Cardiac fibroblast (primary cell): ENCODE measurements at places on chromosomes 12 and 14.

DNA sequence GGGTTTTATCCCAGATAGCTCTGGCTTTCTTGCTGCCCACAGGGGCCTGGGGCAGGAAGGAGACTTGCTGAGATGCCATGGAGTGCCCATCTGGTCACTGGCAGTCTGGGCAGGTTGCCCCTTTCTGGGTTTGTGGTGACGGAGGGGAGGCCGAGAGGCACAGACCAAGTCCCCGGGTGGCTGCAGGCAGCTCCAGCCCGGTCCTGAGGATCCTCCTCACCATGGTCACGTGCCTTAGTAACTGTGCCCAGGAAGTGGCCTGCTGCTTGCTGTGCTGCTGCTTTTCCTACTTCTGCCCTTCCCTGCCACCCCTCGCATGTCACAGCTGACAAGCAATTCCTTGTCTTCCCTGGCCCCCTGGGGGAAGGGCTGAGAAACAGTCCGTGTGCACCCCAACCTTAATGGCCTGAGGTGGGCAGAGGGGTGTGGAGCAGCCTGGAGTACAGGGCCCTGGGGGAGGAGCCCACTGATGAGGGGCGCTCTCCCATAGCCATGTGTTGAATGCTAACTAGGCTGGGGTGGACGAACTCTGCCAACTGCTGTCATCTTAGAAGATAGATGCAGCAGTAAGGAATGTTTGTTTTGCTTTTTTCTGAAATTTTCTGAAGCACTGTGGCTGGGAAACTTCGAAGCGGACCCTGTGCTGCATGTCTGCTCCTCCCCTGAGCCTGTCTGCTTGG is 54.9 kb upstream of the SRSF5 start:
- DNase-seq: no peak

GRCh38 chr14:61930101-61930857 is 168.1 kb downstream of the SNAPC1 start:
- DNase-seq: no peak

DNA sequence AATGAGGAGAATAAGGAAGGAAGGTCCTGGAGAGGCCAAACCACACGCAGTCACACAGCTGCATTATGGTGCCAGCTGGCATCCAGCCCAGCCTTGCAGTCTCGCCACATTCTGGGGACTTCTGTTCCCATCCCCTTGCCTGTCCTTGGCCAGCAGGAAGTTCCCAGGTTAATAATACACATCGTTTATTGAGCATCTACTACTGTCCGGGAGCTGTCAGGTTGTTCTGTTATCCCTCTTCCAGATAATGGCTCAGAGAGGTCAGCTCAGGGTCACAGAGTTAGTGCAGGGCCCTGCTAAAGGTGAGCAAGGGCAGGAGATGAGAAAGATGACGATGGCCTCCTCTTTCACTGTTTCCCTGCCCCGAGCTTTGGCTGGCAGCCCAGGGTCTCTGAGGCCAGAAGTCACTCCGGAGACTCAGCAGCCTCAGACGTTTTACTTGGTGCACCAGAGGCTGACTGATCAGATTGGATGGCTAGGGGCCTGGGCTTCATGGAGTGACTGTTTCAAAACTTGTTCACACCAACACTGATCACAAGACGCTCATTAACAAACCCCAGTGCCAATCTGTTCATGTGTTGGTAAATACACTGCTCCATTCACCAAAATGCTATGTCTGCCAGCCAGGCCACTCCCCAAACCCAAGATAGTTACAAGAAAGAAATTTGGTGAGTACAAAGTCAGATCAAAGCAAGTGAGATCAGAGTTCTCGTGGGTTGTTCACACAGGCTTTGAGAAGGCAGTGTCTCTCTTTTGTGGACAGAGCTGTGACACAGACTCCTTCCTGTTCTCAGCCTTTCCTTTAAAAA is 79.2 kb downstream of the B4GALNT3 start:
- peak; percentile 61 for DNase-seq

DNA sequence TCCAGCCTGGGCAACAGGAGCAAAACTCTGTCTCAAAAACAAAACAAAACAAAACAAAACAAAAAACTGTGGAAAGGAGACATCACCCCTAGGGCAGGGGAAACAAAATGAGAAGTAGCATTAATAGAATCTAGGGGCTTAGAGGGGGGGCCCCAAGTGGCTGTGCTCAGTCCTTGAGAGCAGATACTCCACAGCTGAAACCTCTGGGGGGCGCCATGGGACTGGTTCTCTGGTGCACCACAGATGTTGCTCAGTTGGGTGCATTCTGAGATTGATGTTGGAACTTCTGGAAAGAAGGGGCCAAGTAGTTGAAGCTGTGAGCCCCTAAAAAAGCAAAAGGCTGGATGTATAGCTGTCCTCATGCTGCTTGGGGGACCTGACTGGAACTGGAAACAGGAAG is 11.8 kb upstream of the SYNE2 start:
- DNase-seq: peak; percentile 9

DNA sequence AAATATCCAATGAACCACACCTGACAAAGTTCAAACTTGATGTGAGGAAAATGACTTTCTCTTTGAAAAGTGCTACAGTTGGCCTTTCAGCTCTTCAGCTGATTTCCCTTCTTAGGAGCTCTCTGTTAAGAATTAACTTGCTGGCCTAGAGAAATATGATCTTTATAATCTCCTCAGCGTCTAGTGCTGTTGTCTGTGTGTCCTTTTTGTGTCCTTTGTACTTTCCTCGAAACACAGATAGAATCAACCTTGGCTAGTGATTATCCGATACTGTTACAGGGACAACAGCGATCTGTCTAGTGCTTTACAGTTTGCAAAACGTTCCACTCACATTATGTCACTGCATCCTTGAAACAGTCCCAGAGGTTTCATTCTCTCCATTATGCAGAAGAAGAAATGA is 162.8 kb upstream of the RMST start:
- no peak for DNase-seq

- DNase-seq: no peak
Observed at GRCh38 chr14:46368275-46368674, 283.3 kb downstream of the RPL10L start.

DNA sequence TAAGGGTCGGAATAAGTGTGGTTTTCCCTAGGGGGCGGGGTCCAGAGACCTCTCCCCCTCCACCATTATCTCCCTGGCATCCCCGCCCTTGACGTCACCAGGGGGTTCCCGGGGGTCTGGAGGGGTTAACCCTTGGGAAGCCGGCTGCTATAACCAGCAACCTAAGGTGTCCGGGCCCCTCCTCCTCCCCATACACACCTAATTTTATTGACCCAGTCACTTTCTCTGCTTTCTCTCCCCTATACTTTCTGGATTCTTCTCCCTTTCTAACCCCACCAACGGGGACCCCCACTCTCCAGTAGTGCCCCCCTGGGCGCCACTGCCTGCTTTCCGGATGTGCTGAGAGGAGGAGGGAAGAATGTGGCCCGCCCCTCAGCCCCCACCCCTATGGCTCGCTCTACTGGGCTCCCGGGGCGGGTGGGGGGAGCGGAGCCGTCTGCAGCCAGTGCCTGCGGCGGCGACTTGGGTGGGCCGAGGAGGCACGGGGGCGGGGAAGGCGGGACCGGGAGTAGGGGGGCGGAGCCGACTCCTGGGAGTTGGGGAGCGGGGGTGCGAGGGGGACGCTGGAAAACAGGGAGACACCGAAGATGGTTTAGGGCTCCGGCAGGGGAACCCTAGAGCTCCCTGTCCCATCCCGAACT is 1.8 kb downstream of the GLI1 start:
- peak; percentile 27 for DNase-seq

DNA sequence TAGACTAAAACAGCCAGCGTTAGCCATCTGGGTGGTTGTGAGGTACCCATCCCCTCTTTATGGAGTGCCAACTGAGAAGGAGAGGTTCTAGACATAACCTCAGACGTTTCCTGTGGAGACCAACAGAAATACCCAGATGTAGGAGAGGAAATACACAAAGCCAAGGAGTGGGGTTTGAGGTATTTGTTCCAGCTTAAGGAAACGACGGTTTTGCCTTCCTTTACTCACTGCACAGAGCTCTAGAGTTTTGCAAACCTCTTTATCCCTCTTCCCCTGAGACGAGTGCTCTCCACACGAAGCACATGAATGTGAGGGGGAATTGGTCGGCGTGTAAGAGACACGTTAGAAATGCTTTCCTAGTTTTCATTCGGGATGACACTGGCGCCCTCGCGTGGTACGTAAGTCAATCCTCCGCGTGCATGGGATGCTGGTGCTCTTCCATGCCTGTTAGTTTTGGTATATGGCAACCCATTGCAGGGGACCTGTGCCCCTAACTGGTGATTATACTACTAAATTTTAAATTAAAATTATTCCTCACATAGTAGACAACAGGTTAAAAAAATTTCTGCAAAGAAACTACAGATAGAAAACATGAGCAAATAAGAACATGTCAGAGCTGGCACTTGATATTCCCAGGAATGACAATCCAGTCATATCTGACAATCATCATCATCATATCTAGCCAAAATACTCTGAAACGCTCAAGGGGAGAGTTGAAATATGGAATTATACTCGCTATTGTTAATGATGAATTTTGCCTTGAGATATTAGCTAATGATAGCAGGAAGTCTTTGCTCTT is 121.7 kb downstream of the PPM1H start:
- peak; percentile 85 for DNase-seq

- no peak for DNase-seq
Observed at GRCh38 chr12:15575671-15576541, 213.3 kb downstream of the EPS8 start.

DNA sequence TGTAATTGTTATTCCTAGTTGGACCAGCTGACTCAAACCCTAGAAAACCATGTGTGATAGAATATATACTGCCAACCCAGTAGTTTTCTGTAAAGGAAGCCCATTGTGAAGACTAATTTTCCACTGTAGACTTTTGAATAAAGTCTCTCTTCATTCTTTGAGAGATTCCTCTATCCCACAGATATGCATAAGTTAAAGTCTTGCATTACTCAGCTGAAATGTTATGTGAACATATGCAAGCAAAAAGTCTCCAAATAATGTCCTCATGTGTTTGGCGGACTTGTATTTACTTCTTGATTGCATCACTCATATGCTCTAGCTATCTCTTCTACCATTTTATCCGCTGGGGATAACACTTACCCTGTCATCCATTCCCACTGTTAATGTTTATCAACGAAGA is 35.1 kb upstream of the OTOGL start:
- peak; percentile 22 for DNase-seq

- no peak for DNase-seq
Observed at GRCh38 chr12:104002686-104003085, 37.0 kb downstream of the TDG start.

DNA sequence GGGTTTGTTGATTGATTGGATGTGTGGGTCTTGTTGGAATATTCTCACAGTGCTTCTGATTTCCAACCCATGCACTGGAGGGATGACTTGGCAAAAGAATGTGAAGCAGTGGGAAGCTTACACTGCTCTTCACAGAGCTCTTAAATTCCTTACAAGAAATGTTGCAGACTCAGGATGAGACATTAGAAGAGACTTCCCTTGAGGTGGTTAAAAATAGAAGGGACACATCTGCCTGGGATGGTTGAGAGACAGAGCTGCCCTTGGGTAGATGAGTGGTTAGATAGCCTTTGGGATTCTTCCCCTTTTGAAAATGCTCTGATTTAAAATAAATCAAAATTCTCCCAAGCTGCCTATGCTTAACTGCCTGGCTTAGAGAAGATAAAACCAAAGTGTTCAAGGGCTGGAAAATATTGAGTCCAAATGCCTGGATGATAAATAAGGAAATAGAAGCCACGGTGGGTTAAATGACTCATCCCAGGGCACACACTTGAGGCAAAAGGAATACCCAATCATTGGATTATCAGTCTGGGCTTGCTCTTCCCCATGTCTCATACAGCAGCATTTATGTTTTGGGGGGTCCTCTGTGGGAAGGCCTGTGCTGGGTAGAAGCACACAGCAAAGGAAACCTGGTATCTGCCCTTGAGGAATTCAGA is 264.3 kb downstream of the AKAP6 start:
- peak; percentile 79 for DNase-seq

GRCh38 chr12:38691164-38691563 is 214.2 kb downstream of the CPNE8 start:
- peak; percentile 9 for DNase-seq

DNA sequence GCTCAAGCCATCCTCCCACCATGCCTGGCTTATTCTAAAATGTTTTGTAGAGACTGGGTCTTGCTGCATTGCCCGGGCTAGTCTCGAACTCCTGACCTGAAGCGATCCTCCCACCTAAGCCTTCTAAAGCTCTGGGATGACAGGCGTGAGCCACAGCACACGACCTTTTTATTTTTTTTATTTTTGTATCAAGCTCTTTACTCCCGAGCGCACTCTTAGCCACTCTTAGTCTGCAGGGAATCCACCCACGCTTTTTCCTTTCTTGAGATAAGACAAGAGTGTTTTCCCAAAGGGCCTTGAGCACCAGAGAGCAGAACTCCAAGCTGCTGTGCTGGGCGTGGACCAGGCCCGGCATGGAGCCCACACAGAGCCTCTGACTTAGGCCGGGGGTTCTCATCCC is 23.4 kb downstream of the MAP1LC3B2 start:
- DNase-seq: peak; percentile 66

DNA sequence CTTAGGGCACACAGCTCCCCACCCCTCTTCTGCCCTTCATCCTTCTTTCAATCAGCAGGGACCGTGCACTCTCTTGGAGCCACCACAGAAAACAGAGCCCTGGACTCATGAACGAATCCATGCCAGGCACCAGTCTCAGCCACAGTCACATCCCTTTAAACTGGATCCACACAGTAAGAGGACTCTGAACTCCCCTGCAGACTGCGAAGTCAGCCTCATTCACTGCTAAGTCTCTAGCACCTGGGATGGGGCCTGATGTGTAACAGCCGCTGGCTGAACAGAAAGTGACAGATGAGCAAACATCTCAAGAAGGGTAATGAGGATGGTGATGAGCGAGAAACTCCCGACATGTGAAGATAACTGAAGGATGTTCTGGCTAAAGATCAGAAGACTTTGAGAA is 45.8 kb upstream of the IQSEC3 start:
- no peak for DNase-seq

DNA sequence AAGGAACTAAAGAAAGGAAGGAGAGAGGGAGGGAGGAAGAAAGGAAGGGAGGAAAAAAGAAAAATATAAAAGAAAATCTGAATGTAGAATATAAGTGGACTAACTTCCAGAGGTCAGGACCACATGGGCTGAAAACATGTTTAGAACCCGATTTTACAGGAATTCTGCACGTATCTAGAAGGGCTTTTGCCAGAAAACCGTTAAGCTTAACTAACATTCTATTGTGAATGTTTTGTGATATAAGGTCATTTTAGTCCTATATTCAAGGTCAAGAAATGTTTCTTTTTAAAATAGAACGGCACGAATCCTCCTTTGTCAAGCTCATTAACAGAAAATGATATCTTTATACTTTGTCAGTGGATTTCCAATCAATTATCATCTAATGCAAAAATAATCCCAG is 13.1 kb downstream of the PTCSC3 start:
- no peak for DNase-seq

DNA sequence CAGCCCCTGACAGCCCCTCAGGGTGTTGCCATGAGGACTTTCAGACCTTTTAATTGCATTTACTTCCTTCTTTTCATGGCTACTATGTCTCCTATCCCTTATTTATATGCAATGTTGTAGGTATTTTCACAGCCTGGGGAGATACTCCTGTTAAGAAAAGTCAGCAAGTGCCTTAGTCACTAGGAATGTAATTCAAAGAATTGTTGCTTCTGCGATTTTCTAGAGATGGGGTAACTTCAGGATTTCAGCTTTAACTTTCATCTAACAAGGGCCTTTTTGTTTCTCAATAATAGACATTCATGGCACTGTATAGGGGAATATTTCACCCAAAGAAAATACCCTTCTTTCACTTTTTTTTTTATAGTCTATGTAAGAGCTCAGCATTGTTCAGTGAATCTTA is 533.3 kb upstream of the MIS18BP1 start:
- DNase-seq: no peak
